ENCODE measurements at places on chromosomes 11 and 22. TPM values are rescaled to one million over a fixed set of nuclear protein-coding genes. Genes with fewer than 3 reads are reported as not detected.

Gene KDM4E
- not detected for total RNA-seq

DNA sequence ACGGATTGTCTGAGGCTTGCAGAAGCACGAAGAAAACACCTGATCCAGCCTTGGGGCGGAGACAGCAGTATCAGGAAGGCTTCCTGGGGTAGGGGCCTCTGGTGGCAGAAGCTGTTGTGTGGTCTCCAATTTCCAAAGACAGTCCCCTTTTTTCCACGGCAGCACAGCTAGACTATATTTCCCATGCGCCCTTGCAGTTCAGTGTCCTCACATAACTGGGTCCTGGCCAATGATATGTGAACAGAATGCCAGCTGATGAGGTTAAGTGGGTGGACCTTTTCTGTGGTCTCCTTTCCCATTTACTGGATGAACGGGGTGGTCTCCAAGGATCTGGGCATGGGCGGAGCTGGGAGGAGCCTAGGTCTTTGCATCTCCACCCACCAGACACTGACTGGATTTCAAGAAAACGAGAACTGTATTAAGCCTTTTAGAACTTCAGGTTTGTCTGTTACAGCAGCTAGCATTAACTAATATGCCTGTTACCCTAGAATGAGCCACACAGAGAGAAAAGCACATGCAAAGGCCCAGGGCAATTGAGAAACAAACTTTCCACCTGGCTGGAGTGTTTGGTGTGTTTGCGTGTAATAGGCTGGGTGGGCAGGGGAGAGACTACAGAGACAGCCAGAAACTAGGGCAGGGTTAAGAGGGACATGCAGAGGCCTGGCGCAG, 6.2 kb downstream of the GAL3ST1 start:
- no peak for DNase-seq

DNA sequence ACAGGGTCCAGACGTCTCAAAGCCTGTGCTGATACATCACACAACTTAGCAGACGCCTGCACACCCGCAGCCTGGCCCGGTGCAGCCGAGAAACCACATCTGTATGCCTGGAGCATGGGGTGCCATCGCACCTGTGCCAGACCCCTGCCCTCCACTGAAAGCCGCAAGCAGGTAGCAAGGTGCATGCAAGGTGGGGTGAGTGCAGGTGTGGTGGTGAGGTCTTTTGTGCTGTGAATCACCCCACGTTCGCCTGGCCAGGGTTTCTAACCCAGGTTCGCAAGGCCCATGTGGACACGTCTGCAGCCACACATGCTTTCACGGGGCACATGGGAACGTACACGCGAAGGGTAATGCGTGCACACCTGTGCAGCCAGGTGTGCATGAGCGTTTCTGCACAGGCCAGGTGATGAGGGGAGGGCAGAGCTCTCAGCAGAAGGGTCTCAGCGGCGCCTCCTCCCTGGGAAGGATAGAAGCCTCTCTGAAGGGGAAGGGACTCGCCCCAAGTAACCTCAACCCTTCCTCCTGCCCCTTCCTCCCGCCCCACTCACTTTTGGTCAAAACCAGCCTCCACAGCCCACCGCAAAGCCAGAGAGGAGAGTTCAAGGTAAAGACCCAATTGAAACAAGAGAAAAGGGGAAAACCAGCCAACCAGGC, 19.5 kb downstream of the CBX7 start:
- DNase-seq: no peak

- DNase-seq: no peak
Observed at GRCh38 chr11:92697461-92698312, 271.8 kb upstream of the MTNR1B start.

DNA sequence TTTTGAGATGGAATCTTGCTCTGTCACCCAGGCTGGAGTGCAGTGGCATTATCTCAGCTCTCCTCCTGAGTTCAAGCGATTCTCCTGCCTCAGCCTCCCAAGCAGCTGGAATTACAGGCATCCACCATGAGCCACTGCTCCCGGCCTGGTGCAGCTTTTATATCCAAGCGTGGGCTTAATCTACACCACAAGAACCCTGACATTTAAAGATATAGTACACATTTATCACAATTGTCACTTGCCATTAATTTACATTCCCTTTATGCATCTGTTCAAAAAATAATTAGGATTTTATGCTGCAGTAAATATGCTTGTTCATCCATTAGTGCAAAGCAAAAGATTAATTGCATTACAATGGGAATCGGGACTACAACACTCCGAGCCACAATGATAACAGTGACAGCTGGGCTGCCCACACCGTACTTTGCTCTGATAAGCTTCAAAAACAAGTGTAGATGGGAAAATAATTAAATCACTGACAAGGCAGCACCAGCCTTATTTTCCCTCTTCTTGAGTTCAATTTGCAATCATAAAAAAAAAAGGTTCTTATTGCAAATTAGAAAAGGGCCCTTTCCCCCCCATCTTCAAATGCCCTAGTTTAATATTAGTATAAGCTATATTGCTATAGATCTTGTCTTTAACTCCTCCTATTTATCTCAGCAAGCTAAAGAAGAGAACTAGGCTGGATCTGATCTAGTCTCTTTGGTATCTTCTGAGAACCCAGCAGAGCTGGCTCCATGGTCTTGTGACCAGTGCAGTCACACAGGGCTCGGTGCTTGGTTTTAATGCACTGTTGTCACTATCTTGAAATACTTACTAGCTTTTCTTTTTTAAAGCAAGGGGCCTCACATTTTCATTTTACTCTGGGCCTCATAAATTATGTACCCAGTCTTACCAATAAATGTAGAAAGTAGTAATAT, 206.2 kb upstream of the LRRC4C start:
- DNase-seq: no peak

- no peak for DNase-seq
Observed at GRCh38 chr11:32438866-32439489, 3.6 kb upstream of the WT1 start.

Gene PRG3
- not detected for total RNA-seq

Gene IGLL1
- total RNA-seq: not detected

GRCh38 chr11:122186439-122187080, 70.5 kb upstream of the BLID start:
- no peak for DNase-seq

Gene BACE1
- 23.2 TPM for total RNA-seq

Gene OR52I2
- not detected for total RNA-seq

DNA sequence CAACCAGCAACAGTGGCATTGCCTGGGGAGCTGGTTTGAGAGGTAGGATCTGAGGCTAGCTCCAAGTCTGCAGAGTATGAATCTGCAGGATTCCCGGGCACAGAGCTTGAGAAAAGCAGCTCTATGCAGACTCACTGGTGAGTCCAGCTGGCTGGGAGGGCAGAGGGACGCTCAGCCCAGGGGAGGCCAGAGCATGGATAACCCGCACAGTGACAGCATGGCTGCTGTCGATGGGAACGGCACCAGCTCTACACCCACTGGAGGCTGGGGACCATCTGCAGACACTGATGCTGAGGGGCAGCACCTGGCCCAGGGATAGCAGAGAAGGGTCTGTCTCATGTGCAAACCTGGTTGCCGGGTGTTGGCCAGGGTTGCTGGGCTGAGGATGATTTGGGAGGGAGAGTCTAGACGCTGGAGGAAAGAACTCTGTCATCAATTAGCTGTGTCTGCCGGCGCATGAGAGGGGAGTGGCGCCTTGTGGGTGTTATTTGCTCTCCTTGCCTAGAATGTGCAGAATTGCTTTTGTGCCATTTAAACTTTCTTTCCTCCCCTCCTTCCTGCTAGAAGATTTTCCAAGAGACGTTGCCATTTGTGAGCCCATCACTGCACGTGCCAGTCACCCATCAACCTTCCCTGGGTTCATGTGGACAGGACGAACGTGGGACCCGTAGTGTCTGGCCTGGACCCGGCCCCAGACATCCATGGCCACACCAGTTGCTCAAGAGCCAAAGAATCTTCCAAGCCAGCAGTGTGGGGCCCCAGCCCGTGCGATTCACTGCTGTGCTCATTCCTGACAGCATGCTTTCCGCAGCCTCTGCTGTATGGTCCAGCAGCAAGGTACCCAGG, 19.1 kb upstream of the LINC01488 start:
- no peak for DNase-seq

- no peak for DNase-seq
Observed at GRCh38 chr11:6303661-6304060, 16.6 kb downstream of the CAVIN3 start.

Gene FAM83F
- 9.4 TPM for total RNA-seq

Gene NR1H3
- 218 TPM for total RNA-seq

- peak; percentile 7 for DNase-seq
Observed at GRCh38 chr11:69654660-69655478, 13.9 kb downstream of the CCND1 start.

DNA sequence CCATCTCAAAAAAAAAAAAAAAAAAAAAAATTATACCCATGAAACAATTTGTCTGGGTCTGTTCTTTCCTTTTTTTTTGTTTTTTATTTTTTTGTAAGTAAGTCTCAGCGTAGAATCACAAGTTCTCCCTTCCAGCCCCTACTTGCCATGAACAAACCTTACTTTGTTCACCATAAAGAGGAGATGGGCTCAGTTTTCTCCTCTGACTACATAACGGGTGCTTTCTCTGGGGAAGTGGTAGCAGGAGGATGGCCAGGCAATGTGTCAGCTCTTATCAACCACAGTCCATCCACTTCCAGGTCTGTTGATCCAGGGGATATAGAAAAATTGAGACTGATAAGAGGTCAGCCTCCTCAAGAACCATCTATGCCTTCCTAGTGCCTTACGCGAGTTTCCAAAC, 11.0 kb downstream of the ASCC2 start:
- DNase-seq: no peak

Gene OR10G6
- not detected for total RNA-seq

DNA sequence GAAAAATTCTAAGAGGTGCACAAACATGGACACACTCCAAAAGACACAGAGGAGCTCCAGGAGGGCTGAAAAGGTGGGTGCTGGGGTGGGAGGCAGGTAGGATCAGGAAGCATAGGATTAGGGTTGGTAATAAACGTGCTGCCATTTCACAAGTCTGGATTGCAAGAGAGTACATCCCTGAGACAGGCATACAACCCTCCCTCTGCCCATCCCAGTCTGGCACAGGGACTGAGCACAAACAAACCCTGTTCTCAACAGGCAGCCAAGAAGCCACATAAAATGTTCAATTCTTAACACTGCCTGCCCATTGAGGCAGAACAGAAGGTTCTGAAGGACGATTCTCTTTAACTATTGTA, 18.5 kb downstream of the SLC35F2 start:
- DNase-seq: no peak

DNA sequence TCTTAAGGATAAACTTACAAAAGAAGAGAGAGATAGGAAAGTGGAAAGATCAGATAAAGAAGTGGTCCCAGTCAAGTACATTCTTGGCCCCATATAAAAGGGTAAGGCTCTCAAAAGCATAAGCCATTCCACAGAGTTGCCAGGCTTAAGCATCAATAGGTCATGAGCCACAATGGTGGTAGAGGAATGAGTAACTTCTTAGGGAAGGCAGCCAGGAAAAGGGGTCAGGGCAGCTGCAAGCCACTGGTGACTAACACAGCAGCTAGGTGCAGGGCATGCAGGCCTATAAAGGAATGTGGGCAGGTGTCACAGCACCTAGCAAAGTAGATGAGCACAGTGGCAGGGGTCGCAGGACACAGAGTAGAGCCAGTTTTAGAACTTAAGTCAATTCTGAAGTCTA, 302.6 kb upstream of the FAT3 start:
- no peak for DNase-seq

- DNase-seq: peak; percentile 62
Observed at GRCh38 chr11:75384438-75385080, 14.8 kb upstream of the RPS3 start.

Gene POLR2F
- 54.7 TPM for total RNA-seq

Gene PARVG
- total RNA-seq: 18.8 TPM

GRCh38 chr22:45096256-45096907, 67.3 kb upstream of the NUP50 start:
- peak; percentile 31 for DNase-seq

GRCh38 chr11:23644443-23644842, 784.2 kb upstream of the CCDC179 start:
- DNase-seq: no peak

Gene TRIM6
- 1.8 TPM for total RNA-seq

DNA sequence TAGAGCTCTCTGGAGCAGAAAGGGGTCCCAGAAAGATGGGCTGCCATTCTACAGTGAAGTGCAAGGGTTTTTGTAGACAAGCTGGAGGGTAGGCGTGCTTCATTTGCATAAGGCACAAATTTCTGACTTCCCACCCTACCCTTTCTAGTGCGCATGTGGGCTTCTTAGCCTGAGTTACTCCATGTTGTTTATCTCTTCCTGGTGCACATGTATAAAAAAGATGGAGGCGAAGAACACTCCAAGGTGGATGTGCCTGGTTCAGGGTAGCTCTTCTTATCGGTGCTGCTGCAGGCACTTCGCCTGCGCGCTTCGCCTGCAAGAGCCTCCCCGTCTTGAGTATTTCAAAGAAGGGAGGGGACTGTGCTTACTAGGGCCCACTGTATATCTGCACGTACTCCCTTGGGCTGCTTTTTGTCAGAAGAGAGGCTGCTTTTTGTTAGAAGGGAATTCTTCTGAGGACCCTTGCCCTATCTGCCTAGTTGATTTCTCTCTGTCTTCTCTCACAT, 1047.3 kb upstream of the CNTN5 start:
- DNase-seq: no peak

Gene OR4A16
- not detected for total RNA-seq

GRCh38 chr11:58471892-58472291, 29.9 kb upstream of the OR5B12 start:
- DNase-seq: no peak

DNA sequence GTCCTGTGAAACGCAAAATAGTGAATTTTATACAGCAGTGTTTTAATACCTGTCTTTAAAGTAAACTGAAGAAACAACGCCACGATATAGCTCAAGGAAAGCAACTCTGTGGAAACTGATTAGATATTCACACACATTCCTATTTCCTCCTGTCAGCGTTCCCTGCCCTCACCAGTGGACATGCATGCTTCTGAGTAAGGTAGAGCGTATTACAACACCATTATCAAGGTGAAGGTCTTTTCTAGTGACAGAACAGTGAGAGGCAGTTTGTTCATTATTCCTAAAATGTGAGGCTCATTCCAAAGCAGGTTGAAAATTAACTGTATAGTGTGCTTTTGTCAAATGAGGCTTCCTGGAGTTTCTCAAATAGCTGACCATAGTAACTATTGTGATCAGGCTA, 153.1 kb downstream of the DDX10 start:
- DNase-seq: no peak

GRCh38 chr11:111633248-111633647, 31.0 kb downstream of the SIK2 start:
- no peak for DNase-seq

GRCh38 chr11:75763846-75764245, 4.7 kb upstream of the DGAT2 start:
- no peak for DNase-seq

GRCh38 chr11:117232092-117232878, at the start of gene RNF214:
Gene RNF214 (plus strand): TSS chr11:117232671. CDS start chr11:117234273, 1,602 bp downstream.
- DNase-seq: peak; percentile 48
